ENCODE measurements at places on chromosomes 2 and 18. TPM values are rescaled to one million over a fixed set of nuclear protein-coding genes. Genes with fewer than 3 reads are reported as not detected.

GRCh38 chr2:128817813-128818212 lies 499.1 kb upstream of the HS6ST1 start:
- no peak for DNase-seq

Gene SOX11
- 40.7 TPM for total RNA-seq

GRCh38 chr2:199228887-199229819 lies 228.6 kb downstream of the SATB2 start:
- DNase-seq = peak; percentile 61

Gene ZBTB7C
- 6.2 TPM for total RNA-seq

- no peak for DNase-seq
Measured at GRCh38 chr2:235592430-235592829, 98.6 kb downstream of the AGAP1 start.

Gene TUBA4B
- total RNA-seq = not detected

- DNase-seq = no peak
Measured at GRCh38 chr18:5150894-5151293, 46.2 kb downstream of the AKAIN1 start.

DNA sequence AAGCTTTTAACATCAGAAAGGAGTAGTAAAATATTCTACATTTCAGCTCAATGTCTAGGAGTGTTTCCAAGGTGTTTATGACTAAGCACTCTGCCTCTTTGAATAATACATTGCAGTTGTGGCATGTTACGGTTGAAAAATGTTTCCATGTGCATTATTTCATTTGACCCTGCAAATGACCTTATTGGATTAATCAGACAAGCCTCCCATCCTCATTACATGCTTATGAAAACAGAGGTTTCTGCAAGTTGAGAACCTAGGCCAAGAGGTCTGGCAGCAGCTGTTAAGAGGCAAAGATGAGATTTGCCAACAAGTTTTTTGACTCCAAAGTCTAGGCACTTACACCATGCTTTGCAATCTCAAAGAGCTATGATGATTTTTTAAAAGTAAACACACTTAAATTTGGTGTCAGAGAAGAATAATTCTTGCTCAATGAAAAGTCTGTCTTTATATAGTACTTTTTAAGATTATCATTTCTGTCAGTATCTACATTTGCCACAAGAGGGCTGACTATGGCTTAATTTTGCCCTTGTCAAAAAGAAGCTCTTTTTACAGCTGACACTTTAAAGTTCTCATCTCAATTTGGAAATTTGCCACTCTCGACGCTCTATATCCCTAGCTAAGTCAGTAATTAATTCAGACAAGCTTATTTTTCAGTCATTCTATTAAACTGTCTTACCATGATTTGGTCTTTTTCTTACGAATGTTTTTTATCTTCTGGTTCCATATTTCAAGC lies 260.6 kb downstream of the PAX3 start:
- peak; percentile 39 for DNase-seq

- DNase-seq = no peak
Measured at GRCh38 chr2:104444889-104445288, 409.0 kb upstream of the POU3F3 start.

- peak; percentile 80 for DNase-seq
Measured at GRCh38 chr2:237324405-237324831, 89.5 kb downstream of the COL6A3 start.

DNA sequence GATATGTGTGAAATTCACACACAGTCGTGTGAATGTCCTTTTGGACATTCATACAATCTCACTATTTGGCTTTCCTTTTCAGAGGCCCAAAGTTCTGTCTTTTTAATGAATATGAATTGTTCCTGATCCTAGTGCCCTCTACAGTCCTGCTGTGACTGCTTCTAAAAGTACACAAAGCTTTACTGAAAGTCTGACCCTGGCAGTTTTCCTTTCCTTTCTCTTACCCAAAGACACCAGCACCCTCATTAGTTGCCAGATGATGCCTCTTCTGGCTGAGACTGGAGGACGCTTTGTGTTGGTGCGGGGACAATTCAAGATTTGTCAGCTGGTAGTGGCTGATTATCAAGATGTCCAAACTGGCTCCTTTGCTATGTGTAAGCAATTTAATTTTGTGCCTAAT lies 81.8 kb upstream of the CDCA7 start:
- no peak for DNase-seq

- DNase-seq = no peak
Measured at GRCh38 chr18:69737851-69738250, 209.8 kb downstream of the CD226 start.

Gene CD207
- total RNA-seq = not detected

DNA sequence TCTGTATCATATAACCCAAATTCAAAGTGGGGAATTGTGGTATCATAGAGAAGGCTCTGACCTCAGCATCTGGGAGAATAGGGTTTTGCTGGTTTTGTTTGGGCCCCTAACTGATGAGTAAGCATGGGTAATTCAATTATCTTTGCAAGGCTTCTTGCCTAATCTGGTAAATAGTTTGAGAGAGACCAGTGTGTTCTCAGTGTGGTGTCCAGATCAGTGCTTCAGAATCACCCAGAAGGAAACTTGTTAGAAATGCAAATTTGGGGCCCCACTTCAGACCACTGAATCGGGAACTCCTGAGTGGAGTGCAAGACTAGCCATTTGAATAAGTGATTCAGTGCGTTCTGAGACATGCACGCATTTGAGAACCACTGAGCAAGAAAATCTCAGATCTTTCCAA lies 282.7 kb downstream of the EPHA4 start:
- no peak for DNase-seq

DNA sequence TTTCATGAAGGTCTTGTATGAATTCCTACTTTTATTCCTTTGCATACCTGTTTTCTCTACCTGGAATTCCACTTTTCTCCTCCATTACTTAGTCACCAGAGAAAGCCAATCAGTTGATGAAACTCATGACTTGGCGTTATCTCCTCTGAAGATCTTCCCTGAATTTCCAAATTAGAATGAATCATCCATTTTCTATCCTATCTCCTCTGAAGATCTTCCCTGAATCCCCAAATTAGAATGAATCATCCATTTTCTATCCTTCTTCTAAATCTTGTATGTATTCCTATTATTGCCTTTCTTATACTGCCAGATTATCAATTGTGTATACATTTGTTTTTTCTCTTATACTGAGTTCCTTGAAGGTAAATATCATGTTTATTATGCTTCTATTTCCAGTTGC lies 440.4 kb downstream of the CCDC85A start:
- no peak for DNase-seq

GRCh38 chr2:219029829-219030165 lies 11.5 kb downstream of the CFAP65 start:
- peak; percentile 88 for DNase-seq

GRCh38 chr2:128091726-128092080 lies 703 bp downstream of the UGGT1 start:
- DNase-seq = no peak

Gene DHRS9
- total RNA-seq = not detected

DNA sequence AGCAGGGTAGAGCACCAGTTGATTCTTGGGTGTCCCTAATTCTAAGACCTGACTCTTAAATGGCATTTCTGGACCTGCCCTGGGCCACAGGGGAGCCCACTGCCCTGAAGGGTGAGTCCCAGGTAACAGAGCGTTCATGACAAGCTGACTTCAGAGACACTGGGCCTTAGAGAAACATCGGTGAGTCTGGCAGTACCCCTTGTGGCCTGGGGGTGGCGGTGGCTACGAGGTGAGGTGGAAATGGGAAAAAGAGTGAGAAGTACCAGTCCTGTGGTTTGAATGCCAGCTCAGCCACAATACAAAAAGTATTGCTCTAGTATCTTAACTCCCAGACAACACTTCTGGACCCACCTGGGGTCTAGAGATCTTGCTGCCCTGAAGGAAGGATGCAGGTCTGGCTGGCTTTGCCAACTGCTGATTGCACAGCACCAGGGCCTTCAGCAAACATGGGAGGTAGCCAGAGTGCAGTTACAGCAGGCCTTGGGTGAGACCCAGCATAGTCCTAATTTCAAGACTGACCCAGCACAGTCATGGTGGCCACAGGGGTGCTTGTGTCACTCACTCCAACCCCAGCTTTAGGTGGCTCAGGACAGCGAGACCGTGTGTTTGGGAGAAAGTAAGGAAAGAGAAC lies 44.5 kb downstream of the USP34 start:
- DNase-seq = peak; percentile 42

- DNase-seq = no peak
Measured at GRCh38 chr2:214649440-214650205, 159.9 kb downstream of the BARD1 start.

- no peak for DNase-seq
Measured at GRCh38 chr2:102880731-102881130, 118.9 kb downstream of the TMEM182 start.

GRCh38 chr2:88127638-88127887 lies 299 bp downstream of the FABP1 start:
- no peak for DNase-seq

Gene SKOR2
- not detected for total RNA-seq

GRCh38 chr2:105644174-105644980 lies 100.3 kb upstream of the NCK2 start:
- DNase-seq = peak; percentile 33

Gene SLC11A1
- total RNA-seq = 0.25 TPM

DNA sequence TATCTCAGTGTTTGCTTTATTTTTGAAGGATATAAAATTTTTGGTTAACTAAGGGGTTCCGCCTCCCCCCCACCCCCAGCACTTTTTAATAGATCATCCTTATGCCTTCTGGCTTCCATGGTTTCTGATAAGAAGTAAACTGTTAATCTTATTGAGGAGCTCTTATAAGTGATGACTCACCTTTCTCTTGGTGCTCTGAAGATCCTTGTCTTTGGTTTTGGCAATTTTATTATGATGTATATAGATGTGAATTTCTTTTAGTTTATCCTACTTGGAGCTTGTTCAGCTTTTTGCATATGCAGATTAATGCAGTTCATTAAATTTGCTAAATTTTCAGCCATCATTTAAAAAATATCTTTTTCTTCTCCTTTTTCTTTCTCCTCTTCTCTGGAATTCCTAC lies 91.7 kb upstream of the CTAGE1 start:
- DNase-seq = no peak

Gene ACTG2
- total RNA-seq = 0.42 TPM

- no peak for DNase-seq
Measured at GRCh38 chr2:61995515-61995914, 90.0 kb downstream of the COMMD1 start.

Gene SH2D6
- not detected for total RNA-seq
